ENCODE measurements at places on chromosomes 13 and 19.

DNA sequence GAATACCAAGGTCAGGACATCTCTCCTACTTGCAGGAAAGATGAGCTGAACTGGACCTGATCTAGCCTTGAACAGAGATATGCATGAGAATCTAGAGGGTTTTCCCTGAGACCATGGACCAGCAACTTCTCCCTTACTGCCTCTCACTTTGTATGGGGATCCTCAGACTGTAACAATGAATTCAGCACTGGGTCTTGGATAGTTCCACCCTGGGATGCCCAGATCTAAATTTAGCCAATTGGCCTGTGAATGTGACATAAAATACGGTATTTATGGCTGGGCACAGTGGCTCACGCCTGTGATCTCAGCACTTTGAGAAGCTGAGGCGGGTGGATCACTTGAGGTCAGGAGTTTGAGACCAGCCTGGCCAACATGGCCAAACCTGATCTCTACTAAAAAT, 15.3 kb upstream of the LILRA2 start:
- no peak for DNase-seq

DNA sequence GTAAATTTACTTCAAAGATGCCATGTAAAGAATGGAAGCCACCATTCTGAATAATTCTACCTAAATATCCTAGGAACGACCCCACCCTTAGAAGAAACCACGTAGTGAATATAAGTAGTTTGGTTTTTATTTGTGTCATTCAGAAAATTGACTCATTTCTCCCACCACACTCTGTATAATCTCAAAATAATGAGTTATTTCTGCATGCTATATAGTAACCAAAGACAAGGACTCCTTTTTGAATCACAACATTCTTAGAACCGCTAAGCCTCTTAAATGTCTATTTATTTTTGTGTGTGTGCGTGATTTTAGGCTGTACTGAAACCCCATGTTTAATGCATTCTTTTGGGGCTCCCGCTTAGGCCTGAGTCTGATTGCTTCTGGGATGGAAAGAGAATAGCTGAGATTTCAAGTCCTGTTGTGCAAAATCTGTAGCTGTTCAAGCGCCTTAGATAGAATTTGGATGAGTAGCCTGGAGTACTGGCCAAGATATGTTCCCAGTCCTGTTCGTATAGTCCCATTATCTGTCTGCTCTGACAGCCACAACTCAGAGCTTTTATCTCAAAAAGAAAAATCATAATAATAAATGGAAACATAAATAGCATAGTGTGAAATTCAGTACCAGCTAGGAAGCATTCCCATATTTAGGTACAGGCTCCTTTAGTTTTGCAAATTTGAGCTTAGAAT, 532.4 kb upstream of the NBEA start:
- DNase-seq = no peak

DNA sequence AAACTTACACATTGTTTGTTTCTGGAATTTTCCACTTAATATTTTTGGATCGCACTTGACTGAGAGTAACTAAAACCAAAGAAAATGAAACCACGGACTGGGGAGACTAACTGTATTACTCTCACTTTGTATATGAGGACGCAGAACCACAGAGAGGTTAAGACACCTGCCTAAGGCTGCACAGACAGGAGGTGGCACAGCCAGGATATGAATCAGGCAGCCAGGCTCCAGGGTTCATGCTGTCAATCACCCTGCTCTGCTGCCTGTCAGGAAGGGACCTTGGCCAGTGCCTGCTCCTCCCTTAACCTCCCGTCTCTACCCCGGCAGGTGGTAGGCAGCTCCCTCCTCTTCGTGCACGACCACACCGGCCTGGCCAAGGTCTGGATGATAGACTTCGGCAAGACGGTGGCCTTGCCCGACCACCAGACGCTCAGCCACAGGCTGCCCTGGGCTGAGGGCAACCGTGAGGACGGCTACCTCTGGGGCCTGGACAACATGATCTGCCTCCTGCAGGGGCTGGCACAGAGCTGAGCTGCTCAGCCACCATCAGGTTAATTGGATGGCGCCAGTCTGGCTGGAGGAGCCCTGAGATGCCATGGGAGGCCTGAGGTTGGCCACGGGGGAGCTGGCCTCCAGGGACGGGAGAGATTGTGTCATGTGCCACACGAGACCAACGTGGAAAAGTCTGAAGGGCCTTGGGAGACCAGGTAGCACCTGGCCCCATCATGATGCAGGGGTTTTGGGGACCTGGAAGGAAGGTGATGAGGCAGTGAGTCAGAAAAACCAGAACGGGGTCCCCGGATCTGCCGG, 11.0 kb downstream of the ACTMAP start:
- DNase-seq = no peak

GRCh38 chr13:102183509-102184182, 218.2 kb downstream of the FGF14 start:
- no peak for DNase-seq

GRCh38 chr19:46371371-46371901, 24.5 kb downstream of the PPP5C start:
- no peak for DNase-seq

DNA sequence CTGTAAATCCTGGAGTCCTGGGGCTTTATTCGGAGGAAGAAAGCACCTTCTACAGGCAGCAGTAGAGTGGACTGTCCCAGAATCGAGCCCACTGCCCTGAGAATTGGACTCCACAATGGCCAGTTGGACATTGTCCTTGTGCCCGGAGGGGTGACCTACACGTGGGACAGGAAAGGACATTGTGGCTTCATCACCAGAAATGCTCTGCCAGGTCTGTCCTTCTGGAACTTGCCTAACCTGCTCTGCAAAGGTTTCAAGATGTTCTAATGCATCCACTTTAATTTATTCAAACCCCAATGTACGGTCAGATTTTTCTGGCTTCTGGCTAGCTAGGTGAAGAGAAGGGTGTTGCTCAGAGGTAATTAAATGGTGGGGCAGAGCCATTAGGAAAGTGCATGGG, 32.4 kb upstream of the SPATA13 start:
- DNase-seq = no peak

DNA sequence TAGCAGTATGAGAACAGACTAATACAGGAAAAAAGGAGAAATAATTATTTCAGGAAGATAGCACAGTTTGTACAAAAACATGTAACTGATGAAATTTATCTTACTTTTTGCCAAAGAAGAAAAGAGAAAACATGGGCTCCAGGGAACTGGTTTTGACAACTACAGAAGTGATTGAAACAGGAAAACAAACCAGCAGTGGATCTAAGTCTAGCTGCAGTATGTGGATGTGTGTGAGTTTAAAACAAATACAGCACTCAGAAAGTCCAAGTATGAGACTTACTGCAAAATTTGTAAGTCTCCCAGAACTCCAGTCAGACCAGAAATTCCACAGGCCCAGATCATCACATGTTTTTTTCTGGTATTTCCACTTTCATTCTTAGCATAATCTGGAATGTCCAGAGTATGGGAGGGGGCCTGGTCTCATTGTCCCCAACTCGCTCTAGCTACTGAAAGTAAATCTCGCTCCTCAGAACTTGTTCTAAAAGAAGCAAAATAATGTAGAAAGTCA, 259.5 kb downstream of the NHLRC3 start:
- no peak for DNase-seq

GRCh38 chr19:576768-577438, 4.5 kb downstream of the BSG start:
- DNase-seq = no peak

- no peak for DNase-seq
Observed at GRCh38 chr19:15538774-15539173, 30.4 kb downstream of the CYP4F22 start.

DNA sequence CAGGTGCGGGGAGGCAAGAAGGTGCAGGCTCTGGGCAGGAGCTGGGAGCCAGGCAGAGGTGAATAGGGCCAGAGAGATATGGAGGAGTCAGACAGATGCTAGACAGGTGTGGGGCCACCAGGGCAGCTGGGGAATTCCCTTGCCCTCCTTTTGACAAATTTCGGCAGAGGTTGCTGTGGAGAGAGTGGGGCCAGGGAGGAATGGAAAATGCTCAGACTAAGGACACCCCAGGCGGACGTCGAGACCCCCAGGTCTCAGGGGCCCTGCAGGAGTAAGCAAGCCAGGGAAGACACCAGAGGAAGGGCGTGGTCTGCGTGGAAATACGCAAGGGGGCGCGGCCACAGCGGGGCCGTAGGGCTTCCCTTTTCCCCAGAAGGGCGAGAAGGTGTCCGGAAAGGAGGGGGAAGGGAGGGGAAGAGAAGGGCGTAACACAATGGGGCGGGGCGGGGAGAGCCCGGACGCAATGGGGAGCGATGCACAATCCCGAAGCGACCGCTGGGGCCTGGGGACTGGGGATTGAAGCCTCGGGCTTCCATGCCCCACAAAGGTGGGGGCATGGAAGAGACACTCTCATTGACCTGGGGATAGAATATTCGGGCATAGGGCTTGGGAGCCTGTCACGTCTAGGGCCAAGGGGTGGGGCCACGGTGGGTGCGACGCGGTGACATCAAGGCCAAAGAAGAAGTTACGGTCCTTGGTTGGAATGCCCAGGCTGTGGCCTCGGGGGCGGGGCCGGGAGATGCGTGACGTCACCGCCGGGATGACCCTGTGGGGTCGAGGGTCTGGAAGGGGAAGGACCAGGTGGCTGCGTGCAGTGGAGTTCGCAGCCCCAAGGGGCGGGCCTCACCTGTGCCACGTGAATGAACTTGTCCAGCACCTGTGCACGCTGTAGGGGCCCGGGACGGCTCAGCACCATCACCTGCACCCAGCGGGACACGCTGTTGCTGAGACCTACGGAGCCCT, 8.2 kb downstream of the RASGRP4 start:
- peak; percentile 50 for DNase-seq

DNA sequence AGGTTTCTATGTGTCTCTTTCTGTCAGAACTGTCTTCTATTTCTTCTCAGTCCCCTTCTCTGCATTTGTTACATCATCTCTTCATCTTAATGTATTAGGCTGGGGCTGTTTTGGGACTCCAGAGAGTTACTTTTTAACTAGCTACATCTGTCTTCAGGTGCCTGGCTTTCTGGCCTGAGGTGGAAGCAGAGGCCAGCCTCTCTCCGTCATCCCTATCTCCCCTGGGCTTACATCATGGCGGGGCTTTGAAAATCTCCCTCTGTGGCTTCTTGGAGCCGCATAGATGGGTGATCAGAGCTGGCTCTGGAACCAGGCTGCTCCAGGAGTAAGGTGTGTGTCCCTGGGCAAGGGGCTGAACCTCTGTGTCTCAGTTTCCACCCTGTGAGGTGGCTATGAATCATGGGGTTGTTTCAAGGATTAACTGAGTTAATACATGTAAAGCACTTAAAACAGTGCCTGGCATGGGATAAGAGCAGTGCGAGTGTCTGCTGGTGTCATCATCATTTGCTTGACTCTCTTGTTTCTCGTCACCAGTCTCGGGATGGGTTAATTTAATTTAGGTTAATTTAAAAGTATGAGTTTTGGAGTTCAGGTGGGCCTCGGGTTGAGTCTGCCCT, 2.0 kb downstream of the EPN1 start:
- DNase-seq = no peak

DNA sequence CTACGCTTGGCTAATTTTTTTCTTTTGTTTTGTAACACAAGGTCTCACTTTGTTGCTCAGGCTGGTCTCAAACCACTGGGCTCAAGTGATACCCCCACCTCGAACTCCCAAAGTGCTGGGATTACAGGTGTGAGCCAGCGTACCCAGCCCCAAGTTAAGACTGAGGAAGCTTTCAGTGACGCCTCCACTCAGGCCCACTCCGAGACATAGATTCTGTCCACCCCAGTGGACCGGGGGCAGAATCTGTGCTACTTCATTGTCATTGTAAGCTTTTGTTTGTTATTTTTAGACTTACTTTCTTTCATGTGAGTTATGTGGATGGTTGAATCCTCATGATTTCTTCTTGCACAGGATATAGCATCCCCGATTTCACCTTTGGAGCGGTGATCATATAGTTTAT, 156.9 kb upstream of the TSHZ3 start:
- DNase-seq = no peak

DNA sequence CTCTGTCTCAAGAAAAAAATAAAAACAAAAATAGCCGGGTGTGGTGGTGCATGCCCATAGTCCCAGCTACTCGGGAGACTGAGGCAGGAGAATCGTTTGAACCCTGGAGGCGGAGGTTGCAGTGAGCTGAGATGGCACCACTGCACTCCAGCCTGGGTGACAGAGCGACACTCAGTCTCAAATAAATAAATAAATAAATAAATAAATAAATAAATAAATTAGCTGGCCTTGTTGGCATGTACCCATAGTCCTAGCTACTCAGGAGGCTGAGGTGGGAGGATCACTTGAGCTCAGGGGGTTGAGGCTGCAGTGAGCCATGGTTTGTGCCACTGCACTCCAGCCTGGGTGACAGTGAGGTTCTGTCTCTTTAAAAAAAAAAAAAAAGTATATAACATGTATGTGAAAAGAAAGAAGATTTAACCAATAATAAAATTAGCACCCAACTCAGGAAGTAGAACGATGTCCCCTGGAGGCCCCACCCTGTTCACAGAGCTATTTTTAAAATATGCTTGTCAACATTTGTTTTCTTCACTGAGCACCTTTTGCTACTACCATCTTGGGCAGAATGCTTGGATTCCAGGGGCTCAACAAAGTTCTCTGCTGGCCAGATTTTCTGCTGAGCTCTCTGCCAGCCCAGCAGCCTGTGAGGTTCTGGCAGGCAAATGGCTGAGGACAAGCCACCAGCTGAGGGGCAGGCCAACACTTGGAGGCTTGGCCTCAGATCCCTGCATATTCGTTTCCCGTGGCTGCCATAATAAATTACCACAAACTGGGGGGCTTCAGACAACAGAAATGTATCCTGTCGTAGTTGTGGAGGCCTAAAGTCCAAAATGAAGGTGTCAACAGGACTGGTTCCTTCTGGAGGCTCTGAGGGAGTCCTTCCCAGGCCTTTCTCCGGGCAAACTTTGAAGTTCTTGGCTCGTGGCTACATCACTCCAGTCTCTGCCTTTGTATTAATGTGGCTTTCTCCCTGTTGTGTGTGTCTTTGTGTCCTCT, 5.2 kb downstream of the SLC25A42 start:
- DNase-seq = no peak

- no peak for DNase-seq
Observed at GRCh38 chr13:40576369-40576768, 90.1 kb downstream of the FOXO1 start.

- no peak for DNase-seq
Observed at GRCh38 chr19:39304701-39305571, 8.7 kb downstream of the IFNL1 start.

- no peak for DNase-seq
Observed at GRCh38 chr19:38675611-38676010, 28.2 kb downstream of the ACTN4 start.

- no peak for DNase-seq
Observed at GRCh38 chr13:26372747-26373146, 118.8 kb downstream of the CDK8 start.

DNA sequence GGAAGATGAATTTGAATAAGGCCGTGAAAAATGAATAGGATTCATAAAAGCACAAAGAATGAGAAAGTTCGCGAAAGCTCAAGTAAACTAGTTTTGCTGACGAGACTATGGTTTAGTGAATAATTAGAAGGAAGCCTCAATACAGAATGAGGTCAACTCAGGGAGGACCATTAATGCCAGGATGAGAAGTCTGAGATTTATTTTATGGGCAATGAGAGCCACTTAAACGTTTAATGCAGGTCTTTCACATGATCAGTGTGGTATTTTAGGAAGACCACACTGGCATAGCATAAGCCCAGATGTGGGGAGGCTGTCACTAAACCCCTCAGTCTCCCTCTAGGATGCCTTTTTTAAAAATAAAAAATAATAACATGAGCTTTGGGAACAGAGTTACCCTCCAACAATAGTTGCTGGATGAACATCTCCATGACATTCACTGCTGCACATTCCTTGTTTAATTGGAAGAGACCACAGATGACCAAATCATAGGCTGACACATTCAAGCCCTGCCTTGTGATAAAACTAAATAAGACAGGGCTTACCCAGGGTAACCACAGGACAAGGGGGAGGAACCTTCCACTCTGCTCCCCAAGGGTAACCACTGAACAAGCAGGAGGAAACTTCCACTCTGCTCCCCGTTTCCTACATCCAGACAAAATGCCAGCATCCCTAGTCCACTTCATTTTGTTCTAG, 43.6 kb upstream of the LSM14A start:
- DNase-seq = no peak

Measured in NCI-H748 treated with DMSO at 0.1 percent for 48 hours (cell line).